Germinal center (tissue), 1 donor: ENCODE measurements at places on chromosomes 1 and 21.

DNA sequence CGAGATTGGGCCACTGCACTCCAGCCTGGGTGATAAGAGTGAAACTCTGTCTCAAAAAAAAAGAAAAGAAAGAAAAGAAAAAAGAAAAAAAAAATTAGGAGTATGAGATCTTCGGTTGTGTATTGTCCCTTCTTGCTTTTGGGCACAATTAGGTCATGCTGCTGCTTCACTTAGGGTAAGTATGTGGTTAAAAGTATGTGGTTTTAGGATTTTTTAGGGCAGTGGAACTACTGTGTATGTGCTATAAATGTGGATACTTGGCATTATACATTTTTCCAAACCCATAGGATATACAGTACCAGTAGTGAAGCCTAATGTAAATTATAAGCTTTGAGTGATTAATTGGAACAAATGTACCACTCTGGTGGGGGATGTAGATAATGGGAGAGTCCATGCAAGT is 31.2 kb downstream of the VANGL2 start:
- no peak for DNase-seq

GRCh38 chr1:184210862-184211261 is 159.3 kb downstream of the TSEN15 start:
- DNase-seq: no peak

DNA sequence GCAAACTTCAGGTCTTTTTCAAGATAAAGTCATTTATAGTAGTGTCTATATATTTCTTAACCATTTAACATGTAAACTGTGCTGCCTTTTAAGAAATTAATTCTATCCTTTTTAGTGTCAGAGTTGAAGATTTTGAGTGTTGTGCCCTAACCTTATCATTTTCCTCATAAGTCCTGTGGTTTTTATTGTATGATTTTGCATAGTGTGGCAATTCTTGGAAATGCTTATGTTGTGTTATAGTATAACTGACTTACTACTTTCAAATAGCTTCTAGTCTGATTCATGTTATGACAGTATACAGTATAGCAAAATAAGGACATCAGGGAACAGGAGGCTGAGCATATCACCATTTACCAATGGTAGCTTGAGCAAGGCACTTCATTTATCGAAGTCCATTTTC is 99.1 kb downstream of the PTBP2 start:
- no peak for DNase-seq

- peak; percentile 35 for DNase-seq
Observed at GRCh38 chr21:36994501-36995158, 11.9 kb upstream of the RIPPLY3 start.

DNA sequence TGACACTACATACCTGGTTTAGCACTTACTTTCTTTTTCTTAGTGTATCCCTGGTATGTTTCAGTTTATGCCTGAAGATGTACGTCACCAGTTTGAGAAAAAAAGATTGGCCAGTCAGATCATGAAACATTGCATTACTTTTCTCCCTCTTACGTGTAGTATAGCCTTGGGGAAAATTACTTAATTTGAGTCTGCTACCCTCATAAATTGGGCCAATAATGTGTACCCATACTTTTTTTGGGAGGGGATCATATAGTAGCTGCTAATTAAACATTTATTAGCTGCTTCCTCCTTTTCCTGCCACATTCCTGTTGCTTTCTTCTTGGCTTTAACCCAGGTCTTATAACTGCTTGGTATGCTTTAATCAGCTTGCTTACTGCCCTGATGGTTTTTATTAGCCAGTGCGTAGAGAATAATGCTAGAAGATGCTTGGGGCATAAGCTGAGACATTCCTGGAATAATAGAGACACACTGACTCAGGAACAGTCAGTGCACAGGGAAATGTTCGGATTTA is 32.1 kb downstream of the RABGAP1L start:
- DNase-seq: no peak

DNA sequence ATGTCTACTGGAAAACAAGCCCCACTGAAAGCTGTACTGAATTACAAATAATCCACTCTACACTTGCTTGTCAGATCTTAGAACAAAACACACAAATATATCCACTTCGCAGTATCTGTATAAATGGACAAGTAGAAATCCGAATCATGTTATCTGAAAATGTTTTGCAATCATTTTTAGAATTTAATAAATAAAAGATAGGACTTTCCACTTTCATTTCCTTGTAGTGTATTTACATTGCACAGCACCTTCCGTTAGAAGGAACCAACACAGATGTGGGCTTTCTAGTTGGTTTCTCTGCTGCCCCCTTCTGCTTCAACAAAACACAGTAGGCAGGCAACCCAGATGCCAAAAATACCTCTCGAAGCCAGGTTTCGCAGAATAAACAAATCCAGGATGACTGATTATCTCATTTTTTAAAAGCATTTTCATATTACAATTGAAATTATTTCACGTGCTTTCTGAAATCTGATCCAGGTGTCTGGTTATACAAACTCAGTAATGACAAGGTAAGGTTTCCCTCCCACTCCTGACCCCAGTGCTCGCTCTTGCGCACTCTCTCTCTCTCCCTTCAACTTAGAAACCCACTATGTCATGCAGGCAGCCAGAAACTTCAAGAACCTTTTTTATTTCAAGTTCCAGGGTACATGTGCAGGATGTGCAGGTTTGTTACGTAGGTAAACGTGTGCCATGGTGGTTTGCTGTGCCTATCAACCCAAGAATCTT is 389.9 kb downstream of the SMYD3 start:
- DNase-seq: peak; percentile 63

DNA sequence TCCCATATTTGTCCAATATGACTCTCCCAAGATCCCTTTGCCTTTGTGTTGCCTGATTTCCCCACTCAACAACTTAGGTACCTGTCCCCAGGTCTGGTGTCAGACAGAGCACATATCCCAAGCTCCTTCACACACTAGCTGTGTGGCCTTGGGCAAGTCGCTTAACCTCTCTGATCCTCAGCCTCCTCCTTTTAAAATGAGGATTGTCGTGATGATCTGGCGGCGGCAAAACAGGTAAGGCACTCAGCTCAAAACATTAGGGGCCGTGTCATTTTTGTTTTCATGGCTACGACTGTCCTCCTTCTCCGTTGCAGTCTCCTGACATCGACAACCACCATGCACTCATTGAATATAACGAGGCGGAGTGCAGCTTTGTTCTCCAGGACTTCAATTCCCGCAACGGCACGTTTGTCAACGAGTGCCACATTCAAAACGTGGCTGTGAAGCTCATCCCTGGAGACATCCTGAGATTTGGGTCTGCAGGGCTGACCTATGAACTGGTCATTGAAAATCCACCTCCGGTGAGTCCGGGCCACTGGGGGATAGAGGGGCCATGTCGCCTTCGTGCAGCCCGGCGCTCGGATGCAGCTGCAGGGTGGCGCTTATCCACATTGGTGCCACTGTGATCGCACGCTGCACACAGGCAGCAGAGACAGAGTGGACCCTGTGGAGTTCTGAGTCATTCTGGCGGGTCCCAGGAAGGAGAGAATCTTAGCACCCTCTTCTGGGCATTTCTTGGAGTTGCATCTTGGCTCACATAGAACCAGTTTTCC is 25.2 kb downstream of the FHAD1 start:
- DNase-seq: peak; percentile 32

- DNase-seq: no peak
Observed at GRCh38 chr1:101175466-101175865, 61.4 kb upstream of the S1PR1 start.

- DNase-seq: peak; percentile 72
Observed at GRCh38 chr1:18907021-18907916, 4.9 kb upstream of the ALDH4A1 start.

DNA sequence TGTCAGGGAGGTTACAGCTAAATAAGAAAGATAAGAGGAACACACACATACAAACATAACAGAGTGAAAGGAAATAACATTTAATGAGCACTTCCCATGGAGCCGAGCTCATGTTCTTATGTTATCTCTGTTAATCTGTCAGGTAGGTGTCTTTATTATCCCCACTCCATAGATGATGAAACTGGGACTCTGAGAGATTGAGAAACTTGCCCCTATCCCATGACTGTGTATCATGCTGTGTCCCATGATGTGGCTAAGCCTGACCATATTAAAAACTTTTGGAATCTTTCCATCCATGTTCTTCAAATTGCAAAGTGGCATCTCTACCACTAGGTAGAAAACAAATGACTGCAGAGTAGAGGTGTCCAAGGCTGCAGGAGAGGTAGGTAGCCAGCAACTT is 285.2 kb upstream of the SGIP1 start:
- no peak for DNase-seq

GRCh38 chr1:119371815-119372214 is 3.2 kb downstream of the HAO2 start:
- DNase-seq: no peak

DNA sequence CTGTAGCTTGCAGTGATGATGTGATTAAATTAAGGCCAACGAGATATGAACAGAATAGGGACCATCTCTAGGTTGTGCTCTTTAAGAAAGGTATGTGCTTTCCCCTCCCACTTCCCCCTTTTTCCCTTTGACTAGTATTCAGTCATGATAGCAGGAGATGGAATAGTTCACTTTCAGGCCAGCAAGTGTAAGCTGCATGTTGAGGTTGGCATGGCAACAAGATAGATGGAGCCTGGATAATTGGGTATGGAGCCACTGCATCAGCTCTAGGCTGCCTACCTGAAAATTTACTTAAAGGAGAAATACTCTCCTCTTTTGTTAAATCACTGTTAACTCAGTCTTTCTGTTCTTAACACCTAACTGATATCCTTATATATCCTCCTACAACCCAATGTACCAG is 1.5 kb upstream of the CRP start:
- no peak for DNase-seq

GRCh38 chr1:93000291-93000690 is 39.0 kb upstream of the DIPK1A start:
- DNase-seq: no peak
